Ascending aorta (tissue), 2 donors: ENCODE measurements at places on chromosomes 7 and 10.

DNA sequence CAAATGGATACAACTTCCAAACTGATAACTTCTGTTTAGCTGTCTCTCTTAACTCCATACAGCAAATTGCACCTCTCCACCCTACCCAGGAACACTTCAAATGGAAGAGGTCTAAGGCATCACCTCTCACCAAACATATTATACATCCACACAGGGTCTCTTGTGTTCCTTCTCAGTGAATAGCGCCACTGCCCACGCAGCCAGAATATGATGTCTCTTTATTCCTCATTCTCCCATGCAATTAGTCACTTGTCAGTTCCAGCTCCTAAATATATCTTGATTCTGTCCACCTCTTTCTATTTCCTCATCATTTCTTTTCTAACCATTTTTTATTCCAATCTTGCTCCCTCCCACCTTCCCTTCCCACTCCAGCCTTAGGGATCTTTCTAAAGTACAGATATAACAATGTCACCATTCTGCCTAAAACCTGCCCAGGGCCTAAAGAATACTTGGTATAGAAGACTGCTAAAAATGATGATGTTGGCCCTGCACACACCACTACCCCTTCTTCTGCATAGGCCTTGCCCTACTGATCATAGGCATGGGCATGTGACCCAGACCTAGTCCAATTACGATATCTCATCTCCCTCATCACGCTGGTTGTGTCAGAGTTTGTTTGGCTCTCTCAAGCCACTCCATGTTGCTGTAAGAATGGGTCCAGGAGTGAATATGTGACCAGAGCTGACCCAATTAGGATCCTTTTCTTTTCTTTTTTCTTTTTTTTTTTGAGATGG lies 5.7 kb upstream of the TSPAN14 start:
- no peaks in the 10 kb centered on the region for H3K27me3 ChIP-seq
- H3K27ac ChIP-seq, result no peak overlapping the region
- H3K4me3 ChIP-seq, result no peak overlapping the region
- H3K36me3 ChIP-seq, result no peaks in the 10 kb centered on the region

DNA sequence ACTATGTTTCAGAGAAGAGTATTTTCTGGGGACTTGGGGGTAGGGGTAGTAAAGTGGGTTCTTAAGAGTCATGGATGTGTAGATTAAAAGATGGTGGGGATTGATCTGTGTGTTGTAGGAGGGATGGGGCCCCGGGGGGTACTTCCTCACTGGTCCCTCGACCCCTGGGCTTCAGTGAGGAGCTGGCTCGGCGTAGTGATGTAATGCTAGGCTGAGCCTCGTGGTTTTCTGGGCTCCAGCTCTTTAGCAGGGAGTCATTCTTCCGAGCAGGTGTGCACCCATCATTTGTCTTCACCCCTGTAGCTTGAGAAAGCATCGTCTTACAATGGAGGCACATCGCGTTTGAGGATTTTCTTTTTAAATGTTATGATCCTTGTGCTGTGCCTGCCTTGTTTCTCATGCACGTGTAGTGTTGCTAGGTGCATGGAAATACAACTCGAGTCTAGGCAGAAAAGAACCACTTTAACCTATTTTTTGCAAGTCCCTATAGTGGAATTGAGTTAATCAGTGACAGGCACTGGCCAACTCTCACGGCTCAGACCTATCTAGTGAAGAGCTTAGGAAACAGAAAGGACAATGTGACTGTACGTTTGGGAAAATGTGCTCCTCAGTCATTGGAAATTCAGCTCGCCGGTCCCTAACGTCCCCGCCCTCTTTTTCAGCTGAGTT lies 106.1 kb upstream of the BTBD16 start:
- no peak overlapping the region for H3K27ac ChIP-seq
- H3K36me3 ChIP-seq, result no peaks in the 10 kb centered on the region
- no peak overlapping the region for H3K4me3 ChIP-seq
- H3K27me3 ChIP-seq, result no peaks in the 10 kb centered on the region
- DNase-seq, result no peak

GRCh38 chr7:55970561-55970960 lies 6.2 kb downstream of the NIPSNAP2 start:
- H3K27ac ChIP-seq, result no peak overlapping the region
- H3K36me3 ChIP-seq, result peaks cover 4% of the 10 kb centered on the region
- no peaks in the 10 kb centered on the region for H3K27me3 ChIP-seq
- DNase-seq, result no peak
- no peak overlapping the region for H3K4me3 ChIP-seq
- peaks cover 3% of the 10 kb centered on the region for H3K4me1 ChIP-seq

DNA sequence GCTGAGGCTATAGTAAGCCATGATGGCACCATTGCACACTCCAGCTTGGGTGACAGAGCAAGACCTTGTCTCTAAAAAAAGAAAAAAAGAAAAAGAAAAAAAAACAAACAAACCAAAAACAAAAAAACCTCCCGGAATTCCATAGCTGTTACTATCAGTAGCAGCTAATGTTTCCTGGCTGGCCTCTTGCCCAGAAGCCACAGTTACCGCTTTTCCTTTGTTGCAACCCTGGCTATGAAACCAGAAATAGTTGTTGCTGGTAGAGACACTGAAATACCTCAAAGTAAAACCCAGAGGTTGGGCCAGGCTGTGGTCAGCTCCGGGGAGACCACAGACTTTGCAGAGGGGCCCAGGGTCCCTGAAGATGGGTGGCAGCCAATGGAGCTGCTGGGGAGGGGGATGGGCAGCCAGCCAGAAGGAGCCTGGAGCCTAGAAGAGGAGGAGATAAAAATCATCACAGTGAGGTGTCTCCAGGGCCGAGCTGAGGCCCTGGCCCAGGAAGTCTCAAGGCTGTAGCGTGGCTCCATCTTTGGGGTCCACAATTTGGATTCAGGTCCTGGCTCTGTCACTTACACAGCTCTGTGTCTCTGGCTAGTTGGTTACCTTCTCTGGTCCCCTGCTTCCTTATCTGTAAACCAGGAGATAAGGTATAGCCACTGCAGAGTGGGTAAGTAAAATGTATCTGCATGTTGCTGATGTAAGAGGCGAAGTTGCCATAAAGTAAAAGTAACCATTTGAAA lies 3.4 kb upstream of the CHST12 start:
- no peaks in the 10 kb centered on the region for H3K36me3 ChIP-seq
- no peak overlapping the region for H3K4me3 ChIP-seq
- H3K4me1 ChIP-seq, result peaks cover 10% of the 10 kb centered on the region
- H3K27me3 ChIP-seq, result no peaks in the 10 kb centered on the region

GRCh38 chr10:4234661-4235060 lies 449.7 kb upstream of the KLF6 start:
- no peak overlapping the region for H3K27ac ChIP-seq
- no peaks in the 10 kb centered on the region for H3K27me3 ChIP-seq
- no peak overlapping the region for H3K4me3 ChIP-seq
- no peak for DNase-seq
- H3K36me3 ChIP-seq, result peaks cover 20% of the 10 kb centered on the region

DNA sequence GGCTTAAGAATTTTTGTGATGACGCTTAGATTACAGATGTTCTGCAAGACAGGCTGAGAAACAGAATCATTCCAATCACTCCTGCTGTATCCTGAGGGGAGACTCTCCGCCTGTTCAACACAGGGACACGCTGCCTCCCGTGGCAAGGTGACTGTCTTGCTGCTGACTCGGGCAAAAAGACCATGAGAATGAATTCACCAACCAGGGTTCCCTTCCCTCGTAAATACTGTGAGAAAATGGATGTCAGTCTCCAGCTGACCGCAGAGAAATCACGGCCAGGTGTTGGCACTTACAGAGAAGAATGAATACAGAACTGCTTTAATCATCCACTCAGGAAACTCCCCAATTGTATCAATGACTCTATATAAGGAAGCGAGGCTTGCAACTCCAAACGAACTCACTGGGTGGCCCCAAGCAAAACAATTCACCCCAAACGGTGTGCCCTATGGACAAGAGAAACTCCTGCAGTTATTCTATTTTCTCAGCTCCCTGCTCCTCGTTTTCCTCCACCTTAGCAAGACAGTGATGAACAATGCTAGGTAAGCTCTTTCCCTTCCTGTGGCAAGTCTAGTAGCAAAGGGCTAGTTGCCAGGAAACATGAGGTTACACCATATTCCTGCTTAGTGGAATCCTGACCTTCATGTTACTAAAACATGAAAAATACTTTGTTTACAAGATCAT lies 22.8 kb downstream of the GNA12 start:
- H3K4me3 ChIP-seq, result no peak overlapping the region
- no peaks in the 10 kb centered on the region for H3K36me3 ChIP-seq
- no peak for DNase-seq
- H3K27me3 ChIP-seq, result no peaks in the 10 kb centered on the region
- no peak overlapping the region for H3K27ac ChIP-seq

GRCh38 chr10:132363921-132364593 lies 32.1 kb downstream of the LRRC27 start:
- H3K36me3 ChIP-seq, result peaks cover 21% of the 10 kb centered on the region
- H3K27me3 ChIP-seq, result no peaks in the 10 kb centered on the region
- no peak overlapping the region for H3K4me3 ChIP-seq
- no peak for DNase-seq
- no peaks in the 10 kb centered on the region for H3K4me1 ChIP-seq
- no peak overlapping the region for H3K27ac ChIP-seq

DNA sequence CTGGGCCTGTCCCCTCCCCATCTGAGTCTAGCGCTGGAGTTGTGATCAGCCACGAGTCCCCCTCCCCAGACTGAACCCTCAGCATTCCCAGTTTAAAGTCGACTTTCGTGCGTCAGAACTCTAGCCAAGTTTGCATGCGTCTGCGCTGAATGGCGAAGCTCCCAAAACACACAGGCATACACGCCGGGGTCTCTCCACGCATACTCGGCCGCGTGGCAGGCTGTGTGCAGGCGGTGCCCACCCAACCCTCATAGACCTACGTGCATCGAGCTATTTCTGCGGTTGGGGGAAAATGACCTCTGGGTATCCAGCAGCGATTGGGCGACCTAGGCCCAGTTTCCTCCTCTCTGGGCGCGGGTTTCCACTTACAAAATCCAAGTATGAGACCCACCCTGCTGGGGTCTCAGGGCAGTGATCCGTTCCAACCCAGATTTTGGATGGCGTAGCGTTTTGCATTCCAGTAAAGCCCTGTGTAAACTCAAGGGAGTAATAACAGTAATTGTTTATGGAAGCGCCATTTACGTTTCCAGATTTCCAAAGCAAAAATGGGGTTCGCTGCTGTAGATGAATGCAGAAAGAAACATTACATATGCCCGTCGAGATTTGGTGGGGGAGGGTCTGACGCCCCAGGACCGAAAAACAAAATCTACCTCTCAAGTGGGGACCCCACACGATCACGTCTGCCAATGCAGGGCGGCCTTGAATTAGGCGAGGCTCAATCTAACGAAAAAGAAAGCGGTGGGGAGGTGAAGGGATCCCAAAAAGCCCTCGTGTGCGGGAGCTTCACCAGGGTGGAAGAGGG lies 2.0 kb upstream of the HMX3 start:
- H3K27me3 ChIP-seq, result peaks cover 46% of the 10 kb centered on the region
- no peak overlapping the region for H3K27ac ChIP-seq
- no peaks in the 10 kb centered on the region for H3K36me3 ChIP-seq
- DNase-seq, result no peak
- peaks cover 15% of the 10 kb centered on the region for H3K4me1 ChIP-seq

DNA sequence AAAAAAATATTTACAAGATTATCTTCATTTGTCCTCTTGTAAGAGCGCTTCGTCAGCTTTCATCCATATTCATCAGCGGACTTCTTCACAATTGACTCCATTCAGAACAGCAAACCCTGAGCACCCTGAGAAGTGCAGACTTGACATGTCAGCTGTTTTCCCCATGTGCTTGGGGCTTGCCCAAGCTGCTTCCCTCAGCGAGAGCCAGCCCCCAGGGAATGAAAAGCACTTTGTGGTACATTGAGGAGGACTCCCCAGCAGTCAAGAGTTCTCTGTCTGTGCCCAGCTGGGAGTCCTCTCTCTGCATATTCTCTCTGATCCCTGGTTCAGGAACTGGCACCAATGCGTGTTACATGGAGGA lies 22.7 kb downstream of the HKDC1 start:
- peaks cover 11% of the 10 kb centered on the region for H3K4me1 ChIP-seq
- H3K27me3 ChIP-seq, result no peaks in the 10 kb centered on the region
- no peak for DNase-seq
- H3K4me3 ChIP-seq, result no peak overlapping the region

GRCh38 chr10:4127518-4128315 lies 342.7 kb upstream of the KLF6 start:
- H3K36me3 ChIP-seq, result no peaks in the 10 kb centered on the region
- peaks cover 9% of the 10 kb centered on the region for H3K4me1 ChIP-seq
- no peaks in the 10 kb centered on the region for H3K27me3 ChIP-seq
- H3K27ac ChIP-seq, result no peak overlapping the region

- peaks cover 4% of the 10 kb centered on the region for H3K4me1 ChIP-seq
- DNase-seq, result no peak
- H3K4me3 ChIP-seq, result no peak overlapping the region
- H3K27ac ChIP-seq, result peak overlapping the region; percentile 18
These were observed 32.7 kb upstream of the KLHL7 start for GRCh38 chr7:23072922-23073321.

- peaks cover 17% of the 10 kb centered on the region for H3K4me1 ChIP-seq
- no peak overlapping the region for H3K4me3 ChIP-seq
- H3K27me3 ChIP-seq, result no peaks in the 10 kb centered on the region
- no peak for DNase-seq
- H3K36me3 ChIP-seq, result peaks cover 30% of the 10 kb centered on the region
- peak overlapping the region; percentile 82 for H3K27ac ChIP-seq
These were observed 61.7 kb downstream of the DAGLB start for GRCh38 chr7:6385909-6386560.

DNA sequence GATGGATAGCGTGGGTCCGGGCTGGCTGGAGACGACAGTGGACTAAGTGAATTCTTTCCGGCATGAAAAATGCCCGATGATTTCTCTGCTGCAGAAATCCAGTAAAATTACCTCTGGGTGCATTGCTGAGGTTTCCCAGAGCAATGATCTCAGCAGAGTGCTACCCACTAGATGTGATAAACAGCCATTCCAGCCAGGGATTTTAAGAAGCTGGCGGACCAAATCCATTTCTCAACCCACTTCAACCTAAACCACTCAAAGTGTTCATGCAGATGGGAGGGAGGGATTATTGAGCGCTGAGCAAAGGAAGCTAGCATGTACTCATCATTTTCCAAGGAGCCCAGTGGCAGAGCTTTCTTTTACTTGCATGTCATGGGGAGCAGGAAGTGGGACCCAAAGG lies 116.7 kb downstream of the PRKCQ start:
- no peak overlapping the region for H3K4me3 ChIP-seq
- H3K27ac ChIP-seq, result no peak overlapping the region

DNA sequence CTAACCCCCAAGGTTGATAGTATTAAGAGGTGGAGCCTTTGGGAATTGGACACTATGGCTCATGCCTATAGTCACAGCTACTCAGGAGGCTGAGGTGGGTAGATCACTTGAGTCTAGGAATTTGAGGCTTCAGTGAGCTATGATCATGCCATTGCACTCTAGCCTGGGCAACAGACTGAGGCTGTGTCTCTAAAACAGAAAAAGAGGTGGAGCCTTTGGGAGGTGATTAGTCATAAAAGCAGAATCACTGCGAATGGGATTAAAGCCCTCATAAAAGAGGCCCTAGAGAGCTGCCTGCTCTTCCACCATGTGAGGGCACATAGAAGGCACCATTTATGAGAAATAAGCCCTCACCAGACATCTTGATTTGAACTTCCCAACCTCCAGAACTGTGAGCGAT lies 81.9 kb downstream of the SKAP2 start:
- no peaks in the 10 kb centered on the region for H3K27me3 ChIP-seq
- no peak overlapping the region for H3K27ac ChIP-seq
- no peak overlapping the region for H3K4me3 ChIP-seq
- no peaks in the 10 kb centered on the region for H3K4me1 ChIP-seq
- no peaks in the 10 kb centered on the region for H3K36me3 ChIP-seq

GRCh38 chr10:66472156-66472555 lies 453.7 kb upstream of the LRRTM3 start:
- no peaks in the 10 kb centered on the region for H3K36me3 ChIP-seq
- H3K27me3 ChIP-seq, result no peaks in the 10 kb centered on the region
- H3K27ac ChIP-seq, result no peak overlapping the region
- no peak for DNase-seq

- no peaks in the 10 kb centered on the region for H3K36me3 ChIP-seq
- H3K4me1 ChIP-seq, result no peaks in the 10 kb centered on the region
- no peak overlapping the region for H3K4me3 ChIP-seq
- no peak overlapping the region for H3K27ac ChIP-seq
These were observed 263.6 kb upstream of the AUTS2 start for GRCh38 chr7:69334701-69335100.
